ENCODE measurements at places on chromosomes 7 and 10.

DNA sequence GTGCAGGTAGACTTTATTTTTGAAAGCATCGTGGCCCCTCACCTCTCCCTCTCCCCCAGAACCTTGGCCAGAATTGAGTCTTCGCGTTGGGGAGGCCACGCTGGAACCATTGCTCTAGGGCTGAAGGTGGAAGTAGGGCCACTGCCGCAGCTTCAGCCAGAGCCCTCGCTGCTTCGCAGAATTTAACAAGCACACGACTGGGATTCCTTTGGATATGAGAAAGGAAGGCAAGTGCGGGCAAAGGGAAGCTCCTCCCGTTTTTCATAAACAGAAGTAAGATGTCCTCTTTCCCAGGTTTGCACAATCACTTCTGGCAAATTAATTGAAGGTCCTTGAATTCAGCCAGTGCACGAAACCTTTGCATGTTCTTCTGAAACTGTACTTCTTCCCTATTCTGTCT is 168.1 kb downstream of the CCDC3 start:
- DNase-seq: no peak

DNA sequence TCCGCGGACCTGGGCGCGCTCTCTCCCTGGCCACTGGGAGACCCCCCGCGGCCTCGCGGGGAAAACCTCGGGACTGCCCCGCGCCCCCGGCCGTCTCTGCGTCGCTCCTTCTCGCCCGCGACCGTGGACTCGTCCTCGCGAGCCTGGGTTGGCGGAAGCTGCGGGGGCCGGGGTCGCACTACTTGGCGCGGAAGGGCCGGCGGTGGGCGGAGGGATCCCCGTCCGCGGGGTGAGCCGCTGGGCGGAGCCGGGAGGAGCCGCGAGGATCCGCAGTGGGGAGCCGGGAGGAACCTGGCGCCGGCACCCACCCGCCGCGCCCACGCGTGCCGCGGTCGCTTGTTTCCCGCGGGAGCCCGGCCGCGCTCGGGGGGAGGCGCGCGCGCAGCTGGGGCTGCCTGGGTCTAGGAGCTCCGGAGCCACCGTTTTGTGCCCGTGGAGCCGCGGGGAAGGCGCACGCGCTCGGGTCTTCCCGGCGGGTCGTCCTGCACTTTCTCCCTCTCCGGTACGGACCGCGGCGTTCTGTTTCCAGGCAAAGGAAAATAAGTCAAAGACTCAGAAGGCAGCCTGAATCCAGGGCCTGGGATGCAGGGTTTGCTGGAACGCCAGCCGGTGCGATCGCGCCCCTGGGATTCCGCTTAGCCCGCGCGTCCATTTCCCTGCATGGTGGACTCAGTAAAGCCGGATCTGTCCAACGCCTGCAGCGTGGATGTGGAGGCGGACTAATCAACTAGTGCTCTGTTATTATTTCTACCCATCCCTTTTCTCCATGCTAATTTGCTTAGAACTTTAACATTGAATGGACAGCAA is 28.7 kb upstream of the KMT2C start:
- peak; percentile 91 for DNase-seq

DNA sequence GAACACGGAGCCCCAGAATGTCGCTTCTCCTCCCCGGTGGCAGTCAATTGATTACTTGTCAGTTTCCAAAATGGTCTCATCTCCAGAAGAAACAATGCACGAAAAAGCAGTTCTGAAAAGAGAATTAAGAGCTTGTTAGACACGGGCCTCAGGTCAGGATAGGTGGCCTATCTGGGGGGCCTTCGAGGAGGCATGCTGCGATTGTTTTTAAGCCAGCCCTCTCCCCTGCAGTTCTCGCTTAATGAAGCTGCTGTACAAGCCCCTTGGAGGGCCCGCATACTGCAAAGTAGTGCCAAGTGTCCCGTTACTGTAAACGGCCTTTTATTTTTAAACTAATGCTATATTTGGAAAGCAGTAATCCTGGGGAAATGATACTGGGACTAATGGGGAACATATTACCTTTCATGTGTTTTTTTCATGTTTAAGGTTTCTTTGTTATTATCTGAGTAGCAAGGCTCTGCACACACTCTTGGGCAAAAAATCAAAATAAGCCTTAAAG is 114.8 kb upstream of the TCF7L2 start:
- no peak for DNase-seq

DNA sequence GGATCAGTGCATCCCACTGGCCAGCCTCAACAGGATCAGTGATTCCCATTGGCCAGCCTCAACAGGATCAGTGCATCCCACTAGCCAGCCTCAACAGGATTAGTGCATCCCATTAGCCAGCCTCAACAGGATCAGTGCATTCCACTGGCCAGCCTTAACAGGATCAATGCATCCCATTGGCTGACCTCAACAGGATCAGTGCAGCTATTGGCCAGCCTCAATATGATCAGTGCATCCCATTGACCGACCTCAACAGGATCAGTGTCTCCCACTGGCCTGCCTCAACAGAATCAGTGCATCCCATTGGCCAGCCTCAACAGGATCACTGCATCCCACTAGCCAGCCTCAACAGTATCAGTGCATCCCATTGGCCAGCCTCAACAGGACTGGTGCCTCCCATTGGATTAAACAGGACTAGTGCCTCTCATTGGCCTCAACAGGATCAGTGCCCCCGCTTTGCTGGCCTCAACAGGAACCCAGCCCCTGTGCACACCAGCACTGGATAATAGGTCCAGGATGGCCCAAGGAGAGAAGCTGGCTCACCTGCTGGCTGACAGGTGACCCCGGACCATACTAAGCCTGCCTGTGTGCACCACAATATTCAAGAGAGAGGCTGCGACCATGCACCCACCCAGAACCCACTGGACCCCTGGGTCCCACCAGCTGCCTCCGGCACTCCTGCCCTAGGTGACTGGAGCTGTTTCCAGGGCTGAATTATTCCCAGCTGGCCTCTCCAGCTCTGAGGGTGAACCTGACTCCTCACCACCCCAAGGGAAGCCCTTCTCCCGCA is 59.9 kb downstream of the PDGFA start:
- DNase-seq: no peak

DNA sequence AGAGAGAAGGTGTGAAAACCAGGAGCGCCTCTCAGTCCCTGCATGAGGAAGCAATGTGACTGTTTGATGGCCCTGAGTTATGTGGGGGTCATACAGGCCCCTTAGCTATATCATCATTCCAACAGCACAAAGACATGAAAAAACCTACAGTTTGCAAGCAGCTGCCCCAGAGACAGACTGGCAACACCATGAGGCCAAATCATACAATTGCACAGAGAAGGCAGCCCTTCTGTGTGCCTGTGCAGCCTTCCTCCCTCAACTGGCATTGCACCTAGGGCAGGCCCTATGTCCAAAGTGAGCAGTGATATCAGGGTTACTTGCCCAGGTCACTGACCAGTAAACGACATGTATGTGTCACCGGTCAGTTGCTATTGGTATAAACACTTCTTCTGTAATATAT is 41.6 kb downstream of the GPRIN2 start:
- DNase-seq: no peak

- DNase-seq: no peak
Observed at GRCh38 chr7:18721429-18721828, 225.9 kb downstream of the HDAC9 start.

DNA sequence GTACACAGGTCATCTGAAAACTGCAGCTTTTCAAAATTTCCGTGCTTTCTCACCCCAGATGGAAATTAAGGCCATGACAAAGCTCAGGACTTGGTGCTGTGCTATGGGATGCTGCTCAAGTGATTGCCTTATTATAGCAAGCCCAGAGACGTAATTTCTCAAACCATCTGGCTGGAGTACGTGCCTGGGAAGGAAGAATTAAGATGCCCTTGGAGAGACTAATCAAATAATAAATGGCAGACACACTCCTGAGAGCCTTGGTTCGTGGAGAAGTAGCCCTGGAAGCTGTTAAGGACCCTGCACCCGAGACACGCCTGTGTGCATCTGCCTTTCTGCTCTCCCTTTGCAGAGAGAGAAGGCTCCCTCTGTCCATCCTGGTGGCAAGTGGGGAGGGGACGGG is 38.3 kb upstream of the PRLHR start:
- DNase-seq: no peak

- no peak for DNase-seq
Observed at GRCh38 chr7:33650828-33651227, 254.5 kb upstream of the BMPER start.

- DNase-seq: no peak
Observed at GRCh38 chr10:24574578-24575155, 149.0 kb downstream of the ARHGAP21 start.

DNA sequence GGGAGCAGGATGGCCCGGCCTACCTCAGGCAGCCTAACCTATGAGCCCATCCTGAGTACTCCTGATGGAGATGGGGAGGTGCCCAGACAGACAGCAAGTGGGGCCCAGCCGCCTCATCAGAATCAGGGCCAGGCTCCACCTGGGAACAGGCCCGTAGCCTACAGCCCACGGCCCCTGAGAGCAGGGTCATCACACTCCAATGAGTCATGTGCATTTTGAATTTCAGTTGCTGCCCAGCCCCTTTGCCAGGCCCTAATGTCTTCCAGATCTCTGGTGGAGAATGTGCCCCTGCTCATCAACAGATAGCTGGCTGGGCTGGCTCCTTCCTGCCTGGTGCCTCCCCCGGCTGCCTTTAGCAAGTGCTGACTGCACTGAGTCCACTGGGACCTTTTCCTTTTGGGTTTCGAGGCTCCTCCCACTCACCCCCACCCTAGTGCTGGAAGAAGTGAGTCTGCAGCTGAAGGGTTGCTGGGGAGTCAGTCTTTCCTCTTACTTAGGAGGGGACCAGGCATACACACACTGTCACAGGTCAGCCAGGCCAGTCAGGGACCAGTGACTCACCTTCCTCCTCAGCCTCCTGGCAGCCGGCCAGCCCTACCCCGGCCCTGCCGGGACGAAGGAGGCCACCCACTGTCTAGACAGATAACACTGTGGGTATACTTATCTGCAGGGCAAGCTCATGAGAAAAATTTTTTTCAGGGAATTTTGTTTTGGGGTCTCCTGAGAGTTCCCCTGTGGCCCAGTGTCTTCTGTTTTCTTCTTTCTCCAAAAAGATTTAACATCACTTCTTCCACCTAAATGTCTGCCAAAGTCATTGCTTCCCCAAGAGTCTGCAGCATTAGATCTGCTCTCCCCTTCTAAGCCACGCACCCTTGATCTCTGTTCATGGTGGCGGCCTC is 9.1 kb upstream of the ASIC3 start:
- DNase-seq: peak; percentile 87

DNA sequence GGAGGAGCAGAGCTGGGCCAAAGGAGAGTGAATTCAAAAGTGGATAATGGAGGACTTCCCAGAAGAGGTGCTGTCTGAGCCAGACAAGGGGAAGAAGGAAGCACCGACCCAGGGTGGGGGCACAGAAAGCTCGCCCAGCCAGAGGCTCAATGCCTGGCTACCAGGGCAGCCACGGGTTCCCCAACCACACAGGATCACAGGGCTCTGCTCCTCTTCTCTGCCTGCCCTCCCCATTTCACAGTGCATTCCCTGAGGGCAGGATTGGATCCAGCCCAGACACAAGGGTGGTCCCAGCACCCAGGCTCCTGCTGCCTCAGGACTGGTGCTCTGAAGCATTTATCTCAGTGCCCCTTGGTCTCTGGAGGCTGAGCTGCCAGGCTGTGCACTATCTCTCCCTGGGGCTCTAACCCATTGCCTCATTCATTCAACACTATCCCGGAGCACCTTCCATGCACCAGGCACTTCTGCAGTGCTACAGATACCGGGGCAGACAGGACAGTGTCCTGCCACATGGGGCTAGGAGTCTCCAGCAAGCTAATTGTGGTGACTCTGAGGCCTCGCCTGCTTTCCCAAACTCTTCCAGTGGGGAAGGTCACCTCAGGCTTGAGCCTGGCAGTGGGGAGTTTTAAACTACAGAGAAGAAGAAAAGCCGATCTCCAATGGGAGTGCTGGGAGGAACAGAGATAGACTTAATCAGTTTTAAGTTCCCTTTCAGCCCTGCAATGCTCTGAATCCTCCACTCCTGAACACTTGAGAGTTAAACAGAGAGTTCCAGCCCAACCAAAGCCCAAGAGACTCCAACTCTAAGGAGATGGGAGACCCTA is 201.8 kb upstream of the ZMIZ1 start:
- no peak for DNase-seq

DNA sequence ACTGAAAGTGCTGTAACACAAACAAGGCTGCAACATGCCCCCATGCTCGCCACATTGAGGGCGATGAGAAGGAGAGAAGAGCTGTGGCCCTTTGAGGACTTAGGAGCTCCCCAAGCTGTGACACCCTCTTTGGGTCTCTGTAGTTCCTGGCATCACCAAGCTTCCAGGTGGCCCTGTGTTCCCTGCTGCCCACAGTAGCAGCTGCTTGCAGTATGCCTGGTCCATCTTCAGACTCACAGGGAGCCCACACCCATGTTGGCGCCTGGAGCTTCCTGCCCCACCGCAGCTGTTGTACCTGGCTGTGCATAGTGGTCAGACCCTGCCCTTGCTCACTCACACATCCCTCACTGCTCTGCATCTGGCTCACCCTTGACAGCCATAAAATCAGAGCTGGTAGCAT is 401.2 kb upstream of the NRG3 start:
- DNase-seq: no peak

GRCh38 chr7:98654524-98655272 is 37.6 kb downstream of the NPTX2 start:
- no peak for DNase-seq

DNA sequence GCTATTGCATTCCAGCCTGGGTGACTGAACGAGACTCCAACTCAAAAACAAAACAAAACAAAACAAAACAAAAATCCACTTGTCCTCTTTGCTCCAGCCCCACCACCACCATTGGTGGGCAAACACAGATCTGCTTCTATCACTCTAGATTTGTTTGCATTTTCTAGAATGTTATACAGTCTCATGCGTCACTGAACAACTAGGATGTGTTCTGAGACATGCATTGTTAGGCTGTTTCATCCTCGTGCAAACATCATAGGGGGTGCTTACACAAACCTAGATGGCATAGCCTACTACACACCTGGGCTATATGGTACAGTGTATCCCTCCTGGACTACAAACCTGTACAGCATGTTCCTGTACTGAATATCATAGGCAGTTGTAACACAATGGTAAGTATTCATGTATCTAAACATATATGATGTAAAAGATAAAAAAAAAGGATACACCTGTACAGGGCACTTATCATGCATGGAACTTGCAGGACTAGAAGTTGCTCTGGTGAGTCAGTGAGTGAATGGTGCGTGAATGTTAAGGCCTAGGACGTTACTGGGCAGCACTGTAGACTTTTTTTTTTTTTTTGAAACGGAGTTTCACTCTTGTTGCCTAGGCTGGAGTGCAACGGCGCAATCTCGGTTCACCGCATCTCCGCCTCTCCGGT is 45.3 kb downstream of the BTBD16 start:
- DNase-seq: no peak
